ENCODE measurements at places on chromosomes 16 and 17.

DNA sequence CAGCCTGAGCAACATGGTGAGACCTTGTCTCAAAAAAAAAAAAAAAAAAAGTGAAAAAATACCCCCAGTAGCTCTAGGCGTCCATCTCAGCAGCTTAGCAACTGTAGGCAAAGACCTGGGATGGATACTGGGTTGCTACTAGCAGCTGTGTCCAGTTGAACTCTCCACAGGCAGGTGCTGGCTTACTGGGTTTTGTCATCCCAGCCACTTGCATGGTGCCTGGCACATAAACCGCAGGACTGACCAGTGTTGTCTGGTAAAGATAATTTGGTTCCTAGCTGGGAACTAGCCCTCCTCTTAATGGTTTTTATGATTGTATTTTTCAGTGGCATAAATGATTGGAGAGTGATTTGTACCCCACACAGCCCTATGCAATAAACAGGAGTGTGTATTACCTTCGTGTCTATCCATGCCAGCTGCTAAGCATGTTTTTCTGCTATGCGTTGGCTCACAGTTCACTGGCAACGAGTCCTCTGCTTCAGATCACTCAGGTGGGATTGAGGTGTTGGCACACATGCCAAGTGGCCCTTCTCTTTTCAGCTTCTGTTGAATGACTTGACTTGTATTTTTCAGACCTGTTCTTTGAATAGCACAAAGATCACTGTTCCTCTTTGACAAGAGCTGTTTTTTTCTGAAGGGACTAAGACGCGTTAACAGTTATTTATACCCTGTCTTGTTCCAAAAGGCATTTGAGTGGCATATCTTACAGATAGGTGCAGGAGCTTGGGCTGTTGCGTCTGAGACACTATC is 352.9 kb downstream of the SNX29 start:
- DNase-seq, result no peak

- no peak for DNase-seq
These were observed 5.1 kb upstream of the CPSF4L start for GRCh38 chr17:73266796-73267195.

DNA sequence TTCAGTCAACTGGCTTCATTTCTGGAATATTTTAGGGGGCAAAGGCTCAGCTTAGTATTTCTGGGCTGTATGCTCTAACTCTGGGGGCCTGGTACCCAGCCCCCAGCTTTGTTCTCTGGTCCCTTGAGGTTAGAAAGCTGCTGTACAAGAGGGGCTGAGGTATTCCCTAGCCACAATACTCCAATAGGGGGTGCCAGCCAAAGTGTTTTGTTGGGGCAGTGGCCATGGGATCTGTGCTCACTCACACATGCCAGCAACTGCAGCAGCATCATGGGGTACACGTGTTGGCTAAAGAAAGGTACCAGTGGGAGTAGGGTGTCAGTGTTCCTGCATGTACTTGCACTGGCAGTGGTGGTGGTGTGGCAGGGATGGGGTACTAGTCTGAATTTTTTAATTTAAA is 257.3 kb downstream of the CA10 start:
- no peak for DNase-seq

GRCh38 chr17:68352041-68352440 is 60.7 kb downstream of the ARSG start:
- DNase-seq, result no peak

- DNase-seq, result no peak
These were observed 219.9 kb downstream of the ENGASE start for GRCh38 chr17:79294459-79295071.

DNA sequence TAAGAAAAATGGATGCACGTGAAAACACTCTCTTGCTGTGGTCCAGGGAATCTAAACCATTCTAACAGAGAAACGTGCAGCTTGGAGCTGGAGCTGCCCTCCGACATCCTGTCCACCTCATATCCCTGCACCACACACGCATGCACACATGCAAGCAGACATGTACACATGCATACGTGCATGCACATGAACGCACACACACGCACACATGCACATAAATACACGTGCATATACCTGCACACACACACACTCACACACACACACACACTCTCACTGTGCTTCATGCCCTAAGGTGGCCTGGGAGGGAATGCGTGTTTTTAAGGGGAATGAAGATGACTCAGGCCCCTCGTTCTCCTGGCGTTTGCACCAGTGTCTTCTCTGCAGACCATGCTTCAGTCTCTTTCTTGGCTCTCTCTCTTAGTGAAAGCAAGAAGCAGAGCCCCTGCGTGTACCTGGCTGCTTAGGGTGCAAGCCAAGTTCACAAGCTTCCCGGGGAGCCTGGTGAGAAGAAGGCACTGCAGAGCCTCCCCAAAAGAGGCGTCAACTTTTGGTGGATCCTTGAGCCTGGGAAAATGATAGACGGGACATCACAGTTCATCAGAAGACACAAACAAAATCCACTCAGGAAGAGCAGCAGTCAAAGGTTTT is 72.8 kb downstream of the GOSR1 start:
- DNase-seq, result no peak

GRCh38 chr17:41311111-41311510 is 2.0 kb upstream of the KRTAP16-1 start:
- no peak for DNase-seq

GRCh38 chr17:7138800-7139381 is 24.3 kb upstream of the ASGR2 start:
- DNase-seq, result no peak

DNA sequence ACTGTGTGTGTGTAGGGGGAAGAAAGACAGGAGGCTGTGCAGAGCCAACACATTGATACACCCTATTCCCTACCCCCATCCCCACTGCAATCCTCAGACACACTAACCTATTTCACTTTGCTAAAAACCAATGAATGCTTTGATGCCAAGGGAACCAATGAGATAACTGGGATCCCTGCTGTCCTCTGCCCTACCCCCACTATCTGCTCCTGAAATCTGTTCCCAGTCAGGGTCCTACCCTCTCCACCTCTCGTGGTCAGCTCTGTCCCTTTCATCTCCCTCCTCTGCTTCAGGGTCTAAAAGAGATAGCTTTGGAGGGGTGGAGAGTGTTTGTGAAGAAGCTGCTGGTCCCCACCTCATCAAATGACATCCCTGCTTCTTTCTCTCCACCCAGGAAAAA is 19.1 kb upstream of the SP6 start:
- no peak for DNase-seq

DNA sequence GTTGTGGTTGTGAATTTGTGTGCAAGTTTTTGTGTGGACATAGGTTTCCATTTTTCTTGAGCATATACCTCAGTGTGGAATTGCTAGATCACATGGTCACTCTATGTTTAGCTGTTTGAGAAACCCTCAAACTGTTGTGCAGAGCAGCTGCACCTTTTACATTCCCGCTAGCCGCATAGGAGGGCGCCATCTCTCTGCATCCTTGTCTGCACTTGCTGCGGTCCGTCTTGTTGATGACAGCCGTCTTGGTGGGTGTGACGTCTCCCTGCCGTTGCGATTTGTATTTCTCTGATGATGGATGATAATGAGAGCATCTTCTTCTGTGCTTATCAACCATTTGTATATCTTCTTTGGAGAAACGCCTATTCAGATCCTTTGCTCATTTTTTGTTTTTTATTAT is 25.1 kb upstream of the IL17C start:
- no peak for DNase-seq

GRCh38 chr17:1156864-1157263 is 22.9 kb downstream of the ABR start:
- DNase-seq, result no peak

- no peak for DNase-seq
These were observed 18.4 kb upstream of the STAC2 start for GRCh38 chr17:39244016-39244599.

DNA sequence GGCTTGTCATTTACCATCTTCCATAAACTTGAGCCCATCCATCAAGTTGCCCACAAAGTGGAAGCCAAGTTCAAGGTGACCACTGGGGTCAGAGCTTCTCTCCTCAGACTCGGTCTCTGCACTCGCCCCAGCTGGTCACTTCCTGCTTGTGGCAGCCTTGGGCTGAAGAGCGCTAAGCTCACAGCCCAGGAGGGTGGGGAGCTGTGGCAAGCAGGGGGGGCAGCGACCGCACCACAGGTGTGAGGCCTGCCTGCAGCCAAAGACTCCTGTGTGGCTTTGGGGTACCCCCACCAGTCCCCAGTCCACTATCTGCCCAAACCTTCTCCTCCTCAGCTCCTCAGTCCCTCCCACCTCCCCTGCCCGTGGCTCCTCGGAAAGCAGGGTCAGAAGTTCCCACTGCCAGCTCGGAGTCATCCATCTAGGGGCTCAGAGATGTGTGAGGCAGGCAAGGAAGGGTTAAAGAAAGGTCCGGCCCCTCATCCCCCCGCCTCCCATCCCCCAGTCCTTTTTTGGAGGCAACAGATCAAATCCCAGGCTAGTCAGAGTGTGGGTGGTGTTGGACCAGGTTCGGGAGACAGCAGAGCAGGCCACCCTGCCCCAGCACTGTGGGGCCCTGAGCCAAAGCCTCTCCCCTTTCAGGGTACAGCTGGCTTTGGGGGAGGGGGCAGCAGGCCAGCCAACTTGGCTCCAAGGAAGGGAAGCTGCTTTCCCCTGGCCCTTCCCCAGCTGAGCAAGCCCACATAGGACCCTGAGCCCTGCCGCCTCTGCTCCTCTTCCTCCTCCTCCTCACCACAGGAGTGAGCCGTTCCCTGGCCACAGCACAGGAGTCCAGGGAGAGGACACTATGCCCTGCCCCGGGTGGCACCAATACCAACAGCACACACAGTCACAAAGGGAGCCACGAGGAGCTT is 3.2 kb downstream of the CSF3 start:
- no peak for DNase-seq

GRCh38 chr16:84616515-84616914 is 1.4 kb downstream of the COTL1 start:
- DNase-seq, result no peak

DNA sequence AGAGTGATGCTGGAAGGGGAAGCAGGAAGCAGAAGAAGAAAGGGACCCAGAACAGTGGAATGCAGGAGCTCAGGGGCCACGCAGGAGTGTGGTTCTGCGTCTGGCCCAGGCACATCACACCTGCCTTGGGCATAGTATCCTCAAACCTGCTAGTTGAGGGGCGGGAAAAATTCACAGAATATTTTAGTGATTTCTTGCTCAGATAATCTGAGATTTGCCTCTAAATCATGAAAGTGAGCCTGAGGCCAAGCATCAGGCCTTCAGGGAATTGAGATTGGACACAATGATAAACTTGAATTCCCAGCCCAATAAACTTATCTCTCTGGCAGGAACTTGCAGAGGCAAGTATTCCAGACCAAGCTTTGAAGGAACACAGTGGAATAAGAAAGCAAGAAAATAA is 48.5 kb upstream of the CCL2 start:
- DNase-seq, result no peak

- DNase-seq, result no peak
These were observed 62.5 kb downstream of the SLC39A11 start for GRCh38 chr17:73029991-73030390.

GRCh38 chr16:71919035-71919434 is 23.7 kb downstream of the IST1 start:
- no peak for DNase-seq

DNA sequence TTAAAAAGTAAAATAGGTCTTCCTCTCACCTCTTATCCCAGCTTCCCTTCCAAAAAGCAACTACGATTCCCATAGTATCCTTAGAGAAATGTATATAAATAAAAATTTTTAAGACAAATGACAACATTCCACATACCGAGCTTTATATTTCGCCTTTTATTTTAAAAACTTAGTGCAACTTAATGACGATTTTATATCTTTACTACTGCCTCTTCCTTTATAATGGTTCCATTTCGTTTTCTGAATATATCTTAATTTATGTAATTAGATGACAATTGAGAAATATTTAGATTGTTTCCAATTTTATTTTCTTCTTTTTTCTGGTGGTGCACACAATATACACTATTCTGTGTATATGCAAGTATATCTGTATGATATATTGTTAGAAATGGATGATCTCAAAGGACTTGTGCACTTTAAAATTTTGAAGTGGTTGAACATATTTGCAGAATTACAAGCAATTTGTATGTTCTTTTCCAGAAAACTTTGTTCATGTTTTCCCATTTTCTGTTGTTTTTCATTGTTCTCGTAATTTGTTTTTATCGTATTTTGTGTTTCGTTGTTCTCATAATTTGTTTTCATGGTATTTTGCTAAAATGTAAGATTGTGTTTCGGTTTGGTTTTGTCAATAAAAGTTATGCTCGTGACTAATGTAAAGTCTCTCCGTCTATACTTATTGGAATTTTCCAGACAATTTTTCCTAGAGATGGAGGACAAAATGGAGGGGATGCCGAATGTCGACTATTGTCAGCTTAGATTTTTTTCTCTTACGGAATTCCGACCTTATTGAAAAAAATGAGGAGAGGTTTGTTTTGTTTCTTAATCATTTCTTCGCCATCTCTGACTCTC is 20.4 kb upstream of the HOXB13 start:
- DNase-seq, result no peak

DNA sequence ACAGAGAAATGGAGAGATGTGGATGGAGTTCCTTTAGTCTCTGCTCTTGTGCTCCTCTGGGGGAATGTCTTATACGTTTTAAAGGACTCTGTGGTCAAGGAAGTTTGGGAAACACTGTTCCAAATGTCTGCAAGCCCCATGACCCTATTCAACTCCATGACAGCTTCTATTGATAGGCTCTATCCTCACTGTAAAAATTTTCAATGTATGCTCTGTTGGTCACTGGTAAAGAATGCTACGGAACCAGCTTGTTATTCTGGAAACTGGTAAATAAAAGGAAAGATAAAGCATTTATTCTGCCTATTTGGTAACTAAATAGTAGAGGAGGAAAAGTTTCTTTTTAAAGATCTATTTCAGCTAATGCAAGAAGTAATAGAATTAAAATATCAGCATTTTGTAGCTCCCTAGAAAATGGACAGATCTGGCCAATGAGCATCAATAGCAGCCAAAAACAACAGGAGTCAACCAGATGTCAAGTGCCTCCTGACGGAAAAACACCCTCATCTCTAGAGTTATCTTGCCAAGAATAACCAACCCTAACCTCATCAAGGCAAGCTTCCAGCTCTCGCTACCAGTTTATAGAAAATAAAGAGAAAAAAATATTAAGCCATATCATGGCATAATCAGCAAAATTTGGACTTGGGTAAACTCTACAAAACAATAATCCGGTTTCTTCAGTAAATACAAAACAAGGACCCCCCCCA is 16.1 kb downstream of the GDE1 start:
- no peak for DNase-seq

- no peak for DNase-seq
These were observed 285.4 kb upstream of the PMFBP1 start for GRCh38 chr16:72457243-72457940.

DNA sequence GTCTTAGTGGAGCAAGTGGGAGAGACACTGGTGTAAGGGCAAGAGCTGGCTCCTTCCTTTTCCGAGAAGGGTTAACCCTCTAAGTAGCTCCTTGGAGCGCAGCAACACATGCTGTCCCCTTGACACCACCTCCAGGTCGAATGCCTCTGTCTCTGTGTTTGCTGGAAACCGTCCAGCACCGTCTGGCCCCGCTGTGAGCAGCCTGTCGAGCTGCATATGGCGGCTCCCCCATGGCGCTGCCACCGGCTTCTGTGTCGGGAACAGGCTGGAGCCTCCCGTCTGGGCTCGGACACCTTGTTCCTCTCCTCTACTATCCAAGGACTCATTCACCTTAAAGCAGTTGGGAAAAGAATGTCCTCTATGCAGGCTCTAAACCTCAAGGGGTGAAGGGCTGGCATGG is 28.9 kb upstream of the WSCD1 start:
- DNase-seq, result no peak

All from stimulated activated CD8-positive, alpha-beta memory T cell treated with anti-CD3 and anti-CD28 coated beads, Interleukin-7, amount 100 ng/mL, for 1 hour (primary cell).